HFFc6 (cell line): ENCODE measurements at places on chromosomes 1 and 21.

DNA sequence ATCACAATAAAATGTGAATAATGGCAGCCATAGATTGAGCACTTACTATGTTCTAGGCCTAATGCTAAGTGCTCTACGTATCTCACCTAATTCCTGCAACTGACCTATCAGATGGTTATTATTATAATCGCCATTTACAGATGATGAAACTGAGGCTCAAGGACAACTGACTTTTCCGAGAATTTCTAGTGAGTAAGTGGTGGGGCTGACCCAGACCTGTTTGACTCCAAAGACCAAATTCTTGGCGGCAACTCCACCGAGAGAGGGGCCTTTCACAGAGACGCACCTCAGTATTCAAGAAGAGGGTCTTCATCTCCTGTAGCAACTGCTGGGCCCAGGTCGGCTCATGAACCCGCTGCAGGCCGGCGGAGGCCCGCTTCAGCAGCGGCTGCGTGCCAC, 573 bp downstream of the TMEM234 start:
- peak overlapping the region; percentile 98 for H3K27ac ChIP-seq
- peaks cover 38% of the 10 kb centered on the region for H3K4me1 ChIP-seq
- H3K27me3 ChIP-seq, result peaks cover 2% of the 10 kb centered on the region
- DNase-seq, result no peak
- peaks cover 39% of the 10 kb centered on the region for H3K36me3 ChIP-seq

DNA sequence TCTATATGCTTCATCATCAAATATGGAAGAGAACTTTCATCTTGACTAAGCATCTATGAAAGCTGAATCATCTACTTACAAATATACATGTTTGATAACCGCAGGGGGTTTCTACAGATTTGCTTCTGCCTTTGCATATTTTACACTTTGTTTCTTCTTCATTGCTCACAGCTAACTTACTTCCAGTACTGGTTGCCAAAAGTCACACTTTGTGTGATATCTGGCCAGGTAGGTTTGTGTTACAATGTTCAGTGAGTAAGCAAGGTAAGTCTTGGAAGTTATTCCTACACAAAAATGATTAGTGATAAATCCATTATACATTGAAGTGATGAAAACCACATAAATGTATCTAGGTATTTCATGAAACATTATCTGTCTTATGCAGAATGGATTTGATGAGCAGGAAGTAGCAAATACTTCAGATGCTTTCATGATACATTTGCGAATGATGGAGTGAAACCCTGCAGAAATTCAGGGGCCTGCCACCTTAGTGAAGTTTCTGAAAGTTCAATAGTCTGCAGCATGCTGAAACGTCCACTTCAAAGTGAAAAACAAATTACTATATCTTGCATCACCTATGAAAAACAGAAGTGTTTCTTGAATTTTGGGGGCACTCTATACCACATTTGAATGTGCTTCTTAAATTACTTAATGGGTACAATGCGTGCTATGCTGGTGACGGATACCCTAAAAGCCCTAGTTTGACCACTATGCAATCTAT, 187.3 kb downstream of the ATP6V1G3 start:
- H3K27me3 ChIP-seq, result no peaks in the 10 kb centered on the region; the same call in 1 of the 2 replicates
- H3K27ac ChIP-seq, result no peak overlapping the region
- no peaks in the 10 kb centered on the region for H3K36me3 ChIP-seq

- H3K4me1 ChIP-seq, result no peaks in the 10 kb centered on the region
- H3K4me3 ChIP-seq, result no peak overlapping the region
- DNase-seq, result no peak
- H3K27me3 ChIP-seq, result no peaks in the 10 kb centered on the region
- H3K36me3 ChIP-seq, result peaks cover 5% of the 10 kb centered on the region
- H3K27ac ChIP-seq, result no peak overlapping the region
These were observed 361.8 kb downstream of the NEGR1 start for GRCh38 chr1:71920556-71920955.

DNA sequence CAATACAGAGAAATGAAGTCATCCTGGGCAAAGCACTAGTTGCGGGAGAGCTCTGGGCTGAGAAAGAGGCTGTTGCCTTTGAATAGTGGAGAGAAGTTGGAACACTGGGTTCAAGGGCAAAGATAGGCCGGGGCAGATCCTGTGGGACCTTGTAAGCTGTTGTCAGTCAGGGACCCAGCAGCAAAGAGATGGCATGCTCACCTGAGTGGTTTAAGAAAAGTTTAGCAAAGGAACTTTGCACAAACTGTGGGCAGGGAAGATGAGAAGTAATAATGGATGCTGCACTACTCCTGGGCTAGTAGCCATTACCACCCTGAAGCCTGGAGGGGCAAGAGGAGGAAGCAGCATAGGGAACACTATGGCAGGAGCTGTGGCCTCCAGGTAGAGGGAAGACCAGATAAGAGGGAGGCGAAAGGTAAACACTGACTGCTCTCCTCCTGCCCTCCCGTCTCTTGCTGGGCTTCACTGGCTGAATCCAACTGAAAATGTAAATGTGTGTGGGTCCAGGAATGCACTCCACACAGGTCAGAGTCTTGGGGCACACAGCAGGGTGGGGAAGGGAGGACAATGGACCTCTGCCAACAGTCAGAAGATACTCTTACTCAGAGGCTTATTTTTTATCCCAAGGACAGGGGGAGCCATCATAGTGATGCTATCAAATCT, 129.2 kb downstream of the PLPP3 start:
- H3K4me3 ChIP-seq, result no peak overlapping the region
- H3K36me3 ChIP-seq, result no peaks in the 10 kb centered on the region
- no peaks in the 10 kb centered on the region for H3K4me1 ChIP-seq
- no peak for DNase-seq

- H3K27me3 ChIP-seq, result peaks cover 36% of the 10 kb centered on the region
- no peaks in the 10 kb centered on the region for H3K4me1 ChIP-seq
- DNase-seq, result no peak
- no peak overlapping the region for H3K27ac ChIP-seq
These were observed 9.2 kb upstream of the NBPF11 start for GRCh38 chr1:148161053-148161901.

GRCh38 chr21:42582787-42583476, 69.3 kb downstream of the SLC37A1 start:
- H3K4me3 ChIP-seq, result no peak overlapping the region
- no peaks in the 10 kb centered on the region for H3K4me1 ChIP-seq
- H3K27ac ChIP-seq, result no peak overlapping the region
- H3K36me3 ChIP-seq, result peaks cover 6% of the 10 kb centered on the region; the same call in 1 of the 2 replicates

DNA sequence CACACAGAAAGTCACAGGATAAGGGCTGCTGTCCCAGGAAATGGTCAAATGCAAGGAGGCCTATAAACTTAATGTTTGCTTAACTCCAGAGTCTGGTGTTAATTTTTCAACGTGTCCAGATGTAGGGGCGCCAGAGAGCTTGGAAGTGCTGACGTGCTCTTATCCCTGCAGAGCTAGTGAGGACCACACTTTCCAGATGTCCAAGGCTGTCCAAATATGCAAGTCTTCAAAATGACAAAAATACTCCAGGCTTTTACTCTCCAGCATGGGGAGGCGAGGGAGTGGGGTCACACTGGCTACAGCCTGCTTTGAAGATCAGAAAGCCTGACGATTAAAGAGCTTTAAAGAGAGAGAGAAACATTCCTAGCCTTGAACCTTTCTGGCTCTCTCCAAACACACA, 57.6 kb downstream of the ABCA4 start:
- no peak overlapping the region for H3K4me3 ChIP-seq
- H3K27ac ChIP-seq, result no peak overlapping the region
- peaks cover 55% of the 10 kb centered on the region for H3K4me1 ChIP-seq
- no peaks in the 10 kb centered on the region; the same call in 1 of the 2 replicates for H3K27me3 ChIP-seq
- H3K36me3 ChIP-seq, result no peaks in the 10 kb centered on the region
- peak; percentile 16 for DNase-seq

DNA sequence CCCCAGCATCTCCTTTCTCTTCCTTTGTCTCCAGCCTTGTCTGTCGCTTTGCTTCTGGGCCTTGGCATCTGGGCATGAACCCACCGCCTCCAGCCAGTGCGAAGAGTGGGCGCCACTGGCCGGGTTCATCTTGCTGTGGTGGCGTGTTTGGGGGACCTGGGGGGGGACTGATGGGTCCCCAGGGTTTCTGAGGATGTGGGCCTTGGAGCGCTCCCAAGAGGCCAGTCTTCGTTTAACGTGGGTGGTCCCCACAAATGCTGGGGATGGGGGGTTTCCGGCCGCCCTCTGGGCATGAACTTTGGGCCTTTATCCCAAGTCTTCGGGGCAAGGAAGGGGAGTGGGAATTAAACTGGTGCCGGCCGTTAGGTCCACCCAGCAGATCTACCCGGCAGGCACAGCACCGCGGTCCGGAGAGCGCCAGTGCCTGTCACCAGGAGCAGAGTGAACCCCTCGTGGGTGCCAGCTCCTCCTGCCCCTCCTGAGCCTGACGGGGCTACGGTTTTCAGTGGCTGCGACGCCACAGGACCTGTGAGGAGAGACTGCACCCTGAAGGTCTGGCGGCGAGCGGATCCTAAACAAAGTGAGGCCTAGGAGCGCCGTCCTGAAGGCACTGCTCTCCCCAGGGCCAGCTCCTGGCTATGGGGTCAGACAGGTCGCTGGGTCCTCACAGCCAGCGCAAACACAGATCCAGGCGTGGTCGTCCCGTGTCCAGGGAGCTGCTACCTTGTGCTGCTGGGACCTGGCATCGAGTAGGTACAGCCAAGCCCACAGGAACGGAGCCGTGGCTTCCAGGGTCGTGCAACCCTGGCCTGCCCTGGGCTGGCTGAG, 12.1 kb upstream of the C1orf174 start:
- H3K27ac ChIP-seq, result no peak overlapping the region
- no peaks in the 10 kb centered on the region for H3K4me1 ChIP-seq
- H3K4me3 ChIP-seq, result no peak overlapping the region

- no peaks in the 10 kb centered on the region for H3K36me3 ChIP-seq
- peak overlapping the region; percentile 85 for H3K4me3 ChIP-seq
These were observed 8.2 kb downstream of the IFFO2 start for GRCh38 chr1:18948048-18948912.

- H3K27me3 ChIP-seq, result no peaks in the 10 kb centered on the region; the same call in 1 of the 2 replicates
- no peak overlapping the region for H3K4me3 ChIP-seq
- DNase-seq, result no peak
These were observed 6.9 kb downstream of the LYST start for GRCh38 chr1:235859789-235860188.

DNA sequence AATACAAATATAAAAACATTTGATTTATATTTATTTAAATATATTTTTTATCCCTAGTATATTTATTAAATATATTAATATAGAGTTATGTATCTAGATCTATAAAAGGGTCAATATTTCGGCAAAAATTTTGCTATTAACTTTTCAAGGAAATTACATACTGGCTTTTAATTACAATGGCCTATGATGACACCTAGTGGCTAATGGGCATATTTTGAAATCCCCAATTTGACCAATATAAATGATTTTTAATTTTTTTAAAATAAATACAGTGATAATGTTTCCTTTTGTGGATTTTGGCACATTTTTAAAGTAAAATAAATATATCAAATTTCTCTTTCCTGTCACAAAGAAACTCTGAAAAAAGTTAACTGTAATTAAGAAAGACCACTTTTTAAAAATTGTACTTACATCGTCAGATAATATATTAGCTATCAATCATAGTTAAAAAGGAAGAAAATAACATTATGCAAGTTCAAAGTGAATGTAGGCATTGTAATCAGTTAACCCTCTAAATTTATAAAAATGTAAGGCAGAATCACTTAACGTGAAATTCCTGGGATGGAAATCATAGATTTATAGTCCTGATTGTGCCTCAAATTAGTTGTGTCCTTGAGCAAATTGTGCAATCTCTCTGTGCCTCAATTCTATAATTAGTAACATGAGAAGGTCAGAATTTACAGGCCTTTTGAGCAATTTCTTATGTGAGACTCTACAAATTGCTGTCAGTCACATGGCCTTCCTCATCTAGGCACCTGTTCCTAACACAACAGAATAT, 25.6 kb upstream of the RGS13 start:
- no peak overlapping the region for H3K4me3 ChIP-seq
- H3K4me1 ChIP-seq, result peaks cover 8% of the 10 kb centered on the region
- H3K27me3 ChIP-seq, result no peaks in the 10 kb centered on the region
- no peaks in the 10 kb centered on the region for H3K36me3 ChIP-seq
- peak; percentile 22 for DNase-seq

- peaks cover 27% of the 10 kb centered on the region for H3K4me1 ChIP-seq
- H3K27ac ChIP-seq, result peak overlapping the region; percentile 73
- H3K36me3 ChIP-seq, result no peaks in the 10 kb centered on the region
- H3K27me3 ChIP-seq, result peaks cover 2% of the 10 kb centered on the region; the same call in 1 of the 2 replicates
- H3K4me3 ChIP-seq, result no peak overlapping the region
These were observed 166.4 kb downstream of the PSMG1 start for GRCh38 chr21:39016740-39017315.

- no peak for DNase-seq
- no peaks in the 10 kb centered on the region for H3K36me3 ChIP-seq
- no peaks in the 10 kb centered on the region for H3K4me1 ChIP-seq
- no peak overlapping the region for H3K4me3 ChIP-seq
These were observed 283.7 kb downstream of the ZNF648 start for GRCh38 chr1:181777812-181778211.

DNA sequence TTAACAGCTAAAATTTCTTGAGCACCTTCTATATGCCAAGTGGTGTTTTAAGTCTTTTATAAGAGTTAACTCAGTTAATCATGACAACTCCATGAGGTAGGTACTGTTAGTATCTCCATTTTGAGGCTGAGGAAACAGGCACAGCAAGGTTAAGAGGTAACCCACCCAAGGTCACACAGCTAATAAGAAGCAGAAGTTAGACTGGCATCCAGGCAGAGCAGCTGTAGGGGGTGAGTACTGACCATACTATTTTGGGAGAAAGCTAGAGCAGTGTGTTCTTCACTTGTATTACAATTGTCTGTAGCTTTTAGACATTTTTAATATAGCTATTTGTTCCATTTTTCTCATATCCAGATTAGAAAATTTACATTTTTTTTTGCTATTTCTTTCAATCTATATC, 4.8 kb downstream of the ATP6V1G3 start:
- no peak for DNase-seq
- H3K4me1 ChIP-seq, result peaks cover 51% of the 10 kb centered on the region
- peaks cover 18% of the 10 kb centered on the region for H3K36me3 ChIP-seq
- no peak overlapping the region for H3K4me3 ChIP-seq

- no peak for DNase-seq
- H3K4me1 ChIP-seq, result peaks cover 30% of the 10 kb centered on the region
- no peaks in the 10 kb centered on the region for H3K36me3 ChIP-seq
These were observed 69.4 kb downstream of the MEGF6 start for GRCh38 chr1:3541936-3542335.

- peaks cover 6% of the 10 kb centered on the region; the same call in 1 of the 2 replicates for H3K27me3 ChIP-seq
- no peak for DNase-seq
- no peak overlapping the region for H3K27ac ChIP-seq
- H3K4me1 ChIP-seq, result no peaks in the 10 kb centered on the region
- H3K36me3 ChIP-seq, result no peaks in the 10 kb centered on the region
These were observed 4.0 kb upstream of the HSD3B2 start for GRCh38 chr1:119410961-119411360.

- peaks cover 43% of the 10 kb centered on the region for H3K4me1 ChIP-seq
- H3K27ac ChIP-seq, result peak overlapping the region; percentile 28; the same call in 1 of the 2 replicates
- peaks cover 2% of the 10 kb centered on the region for H3K27me3 ChIP-seq
- no peak for DNase-seq
These were observed 2.5 kb downstream of the S1PR1 start for GRCh38 chr1:101239095-101240040.

- peaks cover 41% of the 10 kb centered on the region for H3K27me3 ChIP-seq
- peak; percentile 36 for DNase-seq
- H3K27ac ChIP-seq, result no peak overlapping the region
- H3K4me3 ChIP-seq, result no peak overlapping the region
These were observed 15.7 kb upstream of the RCAN1 start for GRCh38 chr21:34630536-34631143.
